ENCODE measurements at places on chromosomes 2 and 18.
A peak's percentile ranks its signal among the peaks of the same experiment; 100 is the strongest.

- no peak for DNase-seq
These were observed 91.7 kb upstream of the CTAGE1 start for GRCh38 chr18:22509423-22509822.

GRCh38 chr2:26724784-26725520 lies 32.4 kb downstream of the KCNK3 start:
- no peak for DNase-seq

- no peak for DNase-seq
These were observed 162.1 kb downstream of the MYO3B start for GRCh38 chr2:170339750-170340692.

- DNase-seq = no peak
These were observed 4.4 kb upstream of the CHRNG start for GRCh38 chr2:232534940-232535651.

DNA sequence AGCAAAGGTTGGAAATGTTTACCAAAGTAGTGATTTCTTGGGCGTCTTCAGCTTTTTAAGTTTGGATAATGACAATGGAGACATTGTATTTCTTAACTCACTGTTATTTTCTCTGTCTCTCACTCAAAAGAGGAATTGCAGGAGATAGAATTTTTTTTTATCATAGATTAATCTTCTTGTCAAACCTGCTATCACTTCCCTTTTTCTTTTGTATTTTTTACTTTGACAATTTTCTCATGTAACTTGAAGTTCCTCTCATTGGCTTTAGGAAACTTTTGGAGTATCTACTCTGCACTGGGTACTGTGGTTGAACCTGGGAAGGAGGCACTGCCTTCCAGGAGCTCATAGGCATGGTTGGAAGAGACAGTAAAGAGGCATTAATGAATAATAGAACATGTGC lies 489.1 kb downstream of the CNTNAP5 start:
- no peak for DNase-seq

DNA sequence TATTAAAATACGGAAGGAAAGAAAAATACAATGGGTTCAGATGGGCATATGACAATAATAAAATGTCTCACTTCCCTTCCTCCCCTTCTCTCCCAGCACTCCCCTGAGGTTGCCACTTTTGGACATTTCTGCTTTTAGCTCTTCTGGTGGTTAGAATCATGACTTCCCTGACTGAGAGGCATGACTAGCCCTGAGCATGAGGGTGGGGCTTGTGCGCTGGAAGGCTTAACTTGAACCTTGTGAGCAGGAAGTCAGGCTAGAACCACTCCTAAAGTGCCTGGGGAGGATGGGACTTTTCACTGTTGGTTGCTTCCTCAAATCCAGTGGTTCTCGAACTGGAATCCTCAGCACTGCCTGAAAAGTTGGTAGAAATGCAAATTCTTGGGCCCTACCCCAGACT lies 19.7 kb upstream of the ARHGAP25 start:
- DNase-seq = peak; percentile 58

DNA sequence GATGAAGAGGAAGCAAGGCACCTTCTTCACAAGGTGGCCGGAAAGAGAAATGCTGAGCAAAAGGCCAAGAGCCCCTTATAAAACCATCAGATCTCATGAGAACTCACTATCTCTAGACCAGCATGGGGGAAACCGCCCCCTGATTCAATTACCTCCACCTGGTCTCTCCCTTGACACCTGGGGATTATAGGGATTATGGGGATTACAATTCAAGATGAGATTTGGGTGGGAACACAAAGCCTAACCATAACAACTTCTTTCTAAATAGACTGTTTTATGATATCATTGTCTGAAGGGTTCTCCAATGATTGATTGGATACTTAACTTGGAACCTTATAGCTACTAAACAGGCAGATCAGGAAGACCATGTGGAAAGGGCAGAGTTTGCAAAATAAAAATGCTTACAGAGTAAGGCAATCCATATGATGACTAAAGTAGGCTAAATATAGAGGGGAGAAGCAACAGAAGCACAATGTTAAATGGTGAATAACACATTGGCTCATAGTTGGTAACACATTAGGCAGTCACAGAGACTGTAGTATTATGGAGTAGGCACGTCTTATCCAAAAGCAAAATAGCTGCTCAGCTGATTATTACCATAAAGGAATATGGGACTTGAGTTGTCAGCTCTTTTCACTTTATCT lies 179.0 kb downstream of the BARD1 start:
- no peak for DNase-seq

DNA sequence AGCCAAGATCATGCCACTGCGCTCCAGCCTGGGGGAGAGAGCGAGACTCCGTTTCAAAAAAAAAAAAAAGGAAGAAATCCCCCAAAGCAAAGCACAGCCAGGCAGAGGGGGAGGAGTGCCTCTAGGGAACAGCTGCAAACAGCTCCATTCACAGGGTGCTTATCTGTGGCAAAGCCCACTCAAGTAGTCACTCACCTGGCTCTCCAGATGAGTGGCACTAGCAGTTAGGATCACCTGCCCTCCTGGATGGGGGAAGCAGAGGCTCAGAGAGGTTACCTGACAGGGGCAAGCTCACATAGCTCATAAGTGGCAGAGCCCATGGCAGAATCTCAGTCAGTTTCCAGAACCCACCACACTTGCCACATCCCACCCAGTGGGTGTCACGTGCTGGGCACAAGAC lies 30.3 kb downstream of the TFCP2L1 start:
- DNase-seq = no peak

DNA sequence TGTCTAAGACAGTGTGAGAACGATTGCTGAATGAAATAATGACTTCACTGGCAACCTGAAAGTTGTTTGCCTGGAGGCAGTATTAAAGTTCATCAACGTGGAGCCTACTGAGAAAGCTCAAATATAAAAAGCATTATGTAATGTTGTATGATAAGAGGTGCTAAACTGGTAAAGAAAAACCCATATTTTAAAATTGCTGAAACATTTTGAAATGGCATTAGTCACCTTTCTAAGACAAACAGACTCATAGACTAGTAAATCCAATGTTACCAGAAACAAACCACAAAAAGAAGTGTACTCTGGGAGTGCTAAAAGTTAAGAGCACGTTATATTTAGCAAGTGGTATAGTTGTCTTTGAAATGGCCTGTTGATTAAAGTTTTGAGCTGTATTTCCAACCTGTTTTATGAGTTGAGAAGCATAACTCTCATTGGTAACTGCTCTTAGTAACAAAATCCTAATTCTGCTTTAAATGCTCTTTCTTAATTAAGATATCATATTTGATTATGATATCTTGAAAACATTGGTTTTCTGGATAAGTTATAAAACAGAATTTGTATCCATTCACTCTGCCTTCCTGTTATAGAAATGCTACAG lies 62.7 kb downstream of the CYP1B1 start:
- DNase-seq = no peak

DNA sequence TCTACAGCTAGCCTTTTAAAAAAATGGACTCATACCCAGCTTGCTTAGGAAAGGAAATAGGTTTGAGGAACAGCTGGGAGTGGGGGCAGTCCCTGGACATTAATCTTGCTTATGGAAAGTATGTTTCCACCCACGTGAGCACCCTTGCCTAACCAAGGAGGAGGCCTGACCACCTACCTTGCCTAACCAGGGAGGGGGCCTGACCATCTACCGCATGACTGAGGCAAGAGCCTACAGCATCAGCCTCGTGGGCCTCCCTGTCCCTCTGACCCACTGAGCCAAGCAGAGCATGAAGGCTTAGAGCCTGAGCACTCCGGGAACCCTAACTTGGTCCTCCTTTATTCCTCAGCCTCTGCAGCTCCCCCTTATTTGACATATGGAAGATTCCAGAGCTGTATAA lies 20.2 kb downstream of the PRKAG3 start:
- DNase-seq = no peak

- DNase-seq = no peak
These were observed 247.4 kb upstream of the FN1 start for GRCh38 chr2:215683295-215683694.

- no peak for DNase-seq
These were observed 216.9 kb downstream of the UXS1 start for GRCh38 chr2:105977212-105977611.

DNA sequence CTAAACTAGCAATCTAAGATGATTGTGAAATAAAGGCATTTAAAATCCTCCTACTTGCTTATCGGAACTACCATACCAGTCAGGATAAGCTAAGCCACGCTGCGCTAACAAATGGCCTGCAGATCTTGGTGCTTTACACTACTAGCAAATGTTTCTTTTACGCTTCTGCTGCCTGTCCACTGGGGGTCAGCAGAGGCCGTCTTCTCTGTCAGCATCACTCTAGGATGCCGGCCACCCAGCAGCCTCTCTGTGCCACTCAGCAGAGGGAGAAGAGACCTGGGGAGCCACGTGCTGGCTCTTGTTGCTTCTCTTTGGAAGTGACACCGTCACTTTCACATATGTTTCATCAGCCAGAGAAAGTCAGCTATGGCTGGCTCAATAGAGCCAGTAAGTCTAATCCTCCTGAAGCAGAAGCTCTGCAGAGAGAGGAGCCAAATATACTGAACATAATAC lies 36.6 kb downstream of the COPS8 start:
- DNase-seq = peak; percentile 68

DNA sequence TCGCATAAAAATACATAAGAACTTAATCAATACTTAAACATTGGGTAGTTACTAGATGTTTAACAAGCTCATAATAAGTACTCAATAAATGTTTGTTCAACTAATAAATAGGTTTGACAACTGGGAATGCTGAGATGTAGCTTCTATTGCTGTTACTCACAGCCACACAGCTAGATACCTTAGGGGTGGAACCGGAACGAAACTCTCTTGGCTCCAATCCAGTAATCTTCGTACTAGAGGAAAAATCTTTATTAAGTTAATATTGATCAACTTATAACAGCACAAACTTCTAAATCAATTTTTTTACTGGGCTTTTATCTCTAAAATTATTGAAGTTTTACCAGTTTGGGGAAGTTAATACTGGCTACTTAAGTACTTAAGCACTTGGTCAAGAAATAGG lies 247.8 kb downstream of the PAX3 start:
- no peak for DNase-seq

DNA sequence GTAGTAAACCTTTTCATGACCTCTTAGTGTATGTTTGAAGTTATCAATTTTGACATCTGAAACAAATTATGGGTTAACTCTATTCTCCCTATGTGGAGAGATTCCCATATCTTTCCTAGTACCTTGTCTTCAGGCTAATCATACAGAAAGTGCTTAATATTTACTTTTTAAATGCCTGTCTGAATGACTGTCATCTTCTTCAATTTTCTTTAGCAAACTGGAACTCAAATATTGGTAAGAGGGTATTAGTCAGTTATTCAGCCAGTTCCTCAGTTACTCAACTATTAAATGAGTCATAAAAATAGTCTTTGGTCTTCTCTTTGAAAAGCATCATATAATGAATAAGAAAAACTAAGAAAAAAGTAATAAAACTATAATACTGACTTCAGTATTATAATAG lies 1038.0 kb upstream of the PIK3C3 start:
- DNase-seq = no peak

DNA sequence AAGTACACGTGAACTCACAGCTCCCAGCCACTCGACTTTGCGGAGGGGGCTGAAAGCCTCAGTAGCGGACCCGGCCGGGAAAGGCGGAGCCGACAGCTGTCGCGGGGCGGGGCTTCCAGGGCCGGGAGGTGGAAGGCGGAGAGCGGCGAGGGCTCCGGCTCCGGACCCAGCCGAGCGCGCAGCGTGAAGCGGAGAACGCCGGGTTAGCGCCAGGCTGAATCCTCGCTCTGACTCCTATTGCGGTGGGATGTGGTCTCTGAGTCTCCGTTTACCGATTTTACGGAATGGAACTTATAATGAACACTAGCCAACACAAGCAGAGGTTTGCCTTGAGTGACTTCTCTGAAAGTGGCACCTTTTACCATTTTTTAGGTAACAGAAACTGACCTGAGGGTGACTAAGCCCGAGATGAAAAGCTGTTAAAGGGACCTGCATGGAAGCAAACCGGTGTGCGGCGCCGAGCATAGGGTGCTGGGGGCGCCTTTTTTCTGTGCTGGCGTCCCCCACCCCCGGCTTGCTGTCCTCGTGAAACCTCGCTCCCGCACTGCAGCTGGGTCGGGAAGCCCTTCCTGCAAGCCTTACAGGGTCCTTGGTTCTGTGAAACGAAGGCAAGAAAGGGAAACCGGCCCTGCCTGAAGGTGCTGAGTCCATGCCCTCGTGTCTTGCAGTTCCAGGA lies 72.9 kb downstream of the EN1 start:
- DNase-seq = peak; percentile 35

All from activated T-cell treated with anti-CD3 and anti-CD28 coated beads, Interleukin-2, amount 50 U/mL, for 72 hours (primary cell).